ENCODE measurements at places on chromosomes 12 and 14. TPM values are rescaled to one million over a fixed set of nuclear protein-coding genes. Genes with fewer than 3 reads are reported as not detected.

COCH gene
- total RNA-seq, result 0.15 TPM

KRT81 gene
- 0.39 TPM for total RNA-seq

KCNC2 gene
- total RNA-seq, result not detected

GRCh38 chr12:107080299-107080698 is 13.1 kb downstream of the CRY1 start:
- DNase-seq, result no peak

- DNase-seq, result no peak
Measured at GRCh38 chr12:119758722-119759121, 90.8 kb downstream of the PRKAB1 start.

GRCh38 chr12:79174626-79175025 is 310.1 kb downstream of the SYT1 start:
- DNase-seq, result no peak

DNA sequence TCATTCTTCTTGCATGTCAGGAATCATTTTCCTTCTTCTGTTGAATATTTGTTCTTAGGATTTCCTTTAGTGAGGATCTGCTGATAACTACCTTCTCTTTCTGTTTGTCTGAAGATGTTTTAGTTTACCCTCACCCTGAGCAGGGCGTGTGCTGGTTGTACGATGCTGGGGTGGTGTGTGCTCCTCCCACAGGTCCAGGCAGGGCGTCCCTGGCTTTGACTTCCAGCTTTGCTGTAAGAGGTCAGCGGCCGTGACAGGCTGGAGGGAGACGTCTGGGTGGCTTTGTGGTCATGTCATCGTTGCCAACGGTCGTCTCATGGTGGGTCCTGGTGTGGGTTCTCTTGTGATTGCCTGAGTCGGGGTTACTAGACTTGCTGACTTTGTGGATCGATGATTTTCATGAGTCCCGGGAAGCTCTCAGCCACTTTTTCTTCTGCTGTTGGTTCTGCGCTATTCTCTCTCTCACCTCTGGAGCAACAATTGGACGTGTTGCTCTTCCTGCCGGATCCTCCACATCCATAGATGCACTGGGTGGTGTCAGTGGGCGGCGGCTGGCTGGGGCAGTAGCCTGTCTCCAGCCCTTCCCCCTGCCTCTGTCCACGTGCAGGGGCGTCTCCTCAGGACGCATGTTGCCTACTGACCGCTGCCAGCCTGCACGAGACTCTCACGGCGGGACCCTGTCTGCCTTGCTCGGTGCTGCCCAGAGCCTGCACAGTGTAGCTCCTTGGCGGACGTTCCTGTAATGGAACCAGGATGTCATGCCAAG is 8.4 kb downstream of the PACS2 start:
- no peak for DNase-seq

- DNase-seq, result no peak
Measured at GRCh38 chr12:91105807-91106206, 5.5 kb downstream of the LUM start.

GRCh38 chr14:64795921-64796320 is 83.8 kb downstream of the SPTB start:
- no peak for DNase-seq

Data from upper lobe of left lung (tissue), 6 donors.